ENCODE measurements at places on chromosomes 4 and X. TPM values are rescaled to one million over a fixed set of nuclear protein-coding genes. Genes with fewer than 3 reads are reported as not detected.

DNA sequence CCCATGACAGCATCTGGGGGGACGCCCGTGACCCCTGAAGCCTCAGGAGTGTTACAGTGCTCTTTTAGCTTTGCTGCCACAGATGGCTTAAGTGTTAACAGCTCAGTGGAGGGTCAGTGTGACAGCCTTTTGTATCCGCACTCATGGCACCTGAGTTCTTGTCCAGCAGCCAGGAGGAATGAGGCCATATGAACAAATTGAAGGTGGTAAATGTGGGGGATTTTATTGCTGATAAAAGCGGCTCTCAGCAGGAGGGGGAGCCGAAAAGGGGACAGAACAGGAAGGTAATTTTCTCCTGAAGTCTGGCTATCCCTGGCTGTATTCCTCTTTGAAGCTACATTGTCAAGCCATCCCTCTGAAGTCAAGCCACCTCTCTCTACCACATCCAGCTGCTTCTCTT lies 441.0 kb downstream of the RAPGEF2 start:
- no peak for DNase-seq

DNA sequence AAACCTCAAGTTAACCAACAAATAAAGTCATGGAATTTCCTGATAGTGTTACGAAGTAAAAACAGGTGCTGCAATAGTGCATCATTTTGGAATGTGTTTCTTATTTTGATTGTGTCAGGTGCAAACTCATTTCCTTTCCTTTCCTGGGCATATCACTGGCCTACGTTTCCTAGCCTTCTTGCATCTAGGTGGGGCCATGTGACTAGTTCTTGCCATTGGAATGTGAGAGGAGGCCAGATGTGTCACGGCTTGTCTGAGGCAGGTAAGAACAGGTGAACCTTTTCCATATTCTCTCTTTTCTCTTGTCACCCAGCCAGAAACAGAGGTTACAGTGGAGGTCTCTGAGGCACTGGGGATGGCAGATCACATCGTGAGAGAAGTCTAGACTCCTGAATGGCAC lies 868.0 kb downstream of the RPA4 start:
- DNase-seq: no peak

CPEB2 gene
- polyA plus RNA-seq: 14.0 TPM

NPY5R gene
- 4.4 TPM for polyA plus RNA-seq

ANOS1 gene
- 8.5 TPM for polyA plus RNA-seq

DNA sequence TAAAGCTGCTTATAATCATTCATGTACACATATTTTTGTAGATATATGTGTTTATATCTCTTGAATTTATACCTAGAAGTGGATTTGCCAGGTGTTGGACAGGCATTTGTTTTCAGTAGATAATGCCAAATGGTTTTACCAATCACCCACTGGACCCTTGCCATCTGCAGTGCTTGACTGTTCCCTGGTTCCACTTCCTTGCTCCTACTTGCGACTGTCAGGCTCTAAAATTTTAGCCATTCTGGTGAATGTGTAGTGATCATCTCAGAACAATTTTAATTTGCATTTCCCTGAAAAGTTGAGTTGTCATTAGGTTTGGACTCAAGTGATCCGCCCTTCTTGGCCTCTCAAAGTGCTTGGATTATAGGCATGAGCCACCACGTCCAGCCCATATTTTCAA lies 122.4 kb upstream of the SLC34A2 start:
- no peak for DNase-seq

IGSF1 gene
- polyA plus RNA-seq: 23.6 TPM

- no peak for DNase-seq
Observed at GRCh38 chr4:159400558-159401225, 297.8 kb downstream of the RAPGEF2 start.

- no peak for DNase-seq
Observed at GRCh38 chrX:72095370-72095769, 36.3 kb downstream of the RTL5 start.

DNA sequence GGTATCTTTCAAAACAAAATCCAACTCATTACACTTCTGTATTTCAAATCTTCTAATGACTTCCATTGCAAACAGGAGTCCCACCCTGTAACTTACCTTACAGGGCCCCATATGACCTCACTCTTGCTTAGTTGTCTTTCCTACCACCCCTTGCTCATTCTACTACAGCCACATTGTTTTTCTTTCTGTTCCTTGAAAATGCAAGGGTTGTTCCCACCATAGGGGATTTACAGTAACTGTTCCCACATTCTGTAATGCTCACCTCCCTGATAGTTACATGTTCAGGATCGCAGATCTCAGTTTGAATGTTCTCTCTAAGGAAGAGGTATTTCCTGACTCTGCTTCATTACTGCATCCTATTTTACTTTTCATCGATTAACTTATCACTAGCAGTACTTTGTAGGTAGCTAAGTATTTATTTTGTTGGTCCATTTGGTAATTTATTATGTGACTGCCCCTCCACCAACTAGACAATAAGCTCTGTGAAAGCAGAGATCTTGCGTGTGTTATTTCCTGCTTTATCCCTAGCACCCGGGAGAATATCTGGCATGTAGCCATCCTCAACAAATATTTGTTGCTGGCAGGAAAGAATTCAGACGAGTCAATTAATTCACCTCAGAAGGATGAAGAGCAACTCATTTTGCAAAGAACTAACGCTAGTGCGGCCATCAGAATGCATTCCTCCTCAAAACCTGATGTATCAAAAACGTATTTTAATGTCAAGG lies 21.4 kb downstream of the MAOB start:
- no peak for DNase-seq

- DNase-seq: no peak
Observed at GRCh38 chr4:152165146-152165545, 370.7 kb downstream of the FBXW7 start.

DNA sequence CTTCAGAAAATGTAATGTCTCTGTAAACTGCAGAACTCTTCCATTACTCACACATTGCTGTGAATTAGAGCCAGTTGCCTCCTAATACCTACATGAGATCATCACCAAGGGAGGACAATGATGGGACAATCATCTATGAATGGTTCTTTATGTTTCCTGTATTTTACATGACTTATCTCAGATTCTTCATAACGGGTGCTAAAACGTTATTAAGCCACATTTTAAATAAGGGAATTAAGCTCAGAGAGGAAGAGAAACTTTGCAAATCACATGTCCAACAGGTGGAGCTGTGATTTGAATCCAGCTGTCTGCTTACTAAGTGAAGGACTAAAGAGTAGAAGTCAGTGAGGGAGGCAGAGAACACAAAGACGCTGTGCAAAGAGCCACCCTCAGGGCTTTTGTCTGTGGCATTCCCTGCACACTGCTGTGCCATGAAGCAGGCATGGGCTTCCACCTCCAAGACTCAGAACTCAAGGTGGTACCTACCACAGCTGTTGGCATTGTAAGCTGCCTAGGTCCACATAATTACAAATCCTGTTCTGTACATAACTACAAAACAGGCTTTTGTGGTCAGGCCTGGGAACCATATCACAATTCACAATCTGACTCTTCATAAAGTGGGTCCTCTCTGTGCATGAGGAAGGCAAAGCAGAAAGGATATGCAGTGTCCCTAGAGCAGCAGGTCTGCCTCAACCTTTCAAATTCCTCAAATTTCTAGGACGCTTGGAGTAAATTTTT lies 12.8 kb downstream of the TBC1D9 start:
- DNase-seq: no peak

GYPE gene
- polyA plus RNA-seq: 3.0 TPM

DNA sequence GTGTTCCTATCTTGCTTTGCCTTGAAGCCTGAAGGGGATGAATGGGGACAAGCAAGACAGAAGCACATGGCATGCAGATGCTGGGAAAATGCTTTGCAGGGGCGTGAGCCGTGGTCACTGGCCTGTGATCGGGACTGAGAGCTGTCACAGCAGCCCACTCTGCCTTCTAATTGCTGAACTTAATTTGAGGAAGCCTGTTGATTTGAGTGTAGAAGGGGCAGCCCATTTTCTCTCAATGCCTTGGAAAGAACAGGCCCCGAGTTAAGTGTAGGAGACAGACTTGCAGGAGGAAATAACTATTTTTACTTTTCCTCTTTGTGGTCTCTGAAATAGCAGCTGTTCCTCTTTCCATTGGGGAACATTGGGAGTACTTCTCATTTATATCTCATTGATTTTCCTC lies 26.1 kb upstream of the TBC1D1 start:
- DNase-seq: no peak

RTL3 gene
- polyA plus RNA-seq: not detected

GAR1 gene
- 42.8 TPM for polyA plus RNA-seq

GRCh38 chrX:129777218-129778030 lies 2.3 kb upstream of the SASH3 start:
- DNase-seq: no peak

DNA sequence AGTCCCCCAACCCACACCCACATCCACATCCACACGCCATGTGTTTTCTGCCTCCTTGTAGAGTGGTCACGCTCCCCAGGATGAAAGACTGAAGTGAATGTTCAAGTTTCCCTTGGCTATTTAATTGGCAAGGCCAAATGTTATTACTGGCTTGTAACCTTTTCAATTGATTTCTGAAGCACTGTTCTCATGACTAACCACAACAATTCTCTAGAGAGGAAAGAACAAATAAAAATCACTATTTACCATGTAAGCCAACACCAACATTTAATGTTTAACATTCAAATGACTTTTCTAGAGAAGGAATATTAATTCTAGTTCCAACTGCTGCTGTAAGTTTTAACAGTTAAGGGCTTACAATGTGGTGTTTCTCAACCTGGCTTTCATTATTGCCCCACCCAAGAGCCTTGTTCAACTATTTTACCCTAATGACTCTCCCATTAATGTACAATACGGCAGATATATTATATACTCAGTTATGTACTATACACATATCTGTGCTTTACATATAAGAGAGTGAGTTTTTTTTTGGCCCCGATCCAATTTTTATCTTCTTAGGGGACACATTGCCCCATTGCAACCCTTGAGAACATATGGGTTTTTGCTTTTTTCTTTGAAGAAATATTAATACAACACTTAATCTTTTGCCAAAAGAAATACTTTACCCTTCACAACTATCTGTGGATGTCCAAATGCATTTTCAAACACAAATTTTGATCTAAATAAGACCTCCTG lies 46.5 kb downstream of the RELL1 start:
- no peak for DNase-seq

GRCh38 chr4:174215961-174216680 lies 67.3 kb downstream of the FBXO8 start:
- no peak for DNase-seq

- no peak for DNase-seq
Observed at GRCh38 chr4:53905941-53906377, 158.4 kb downstream of the CHIC2 start.

- DNase-seq: no peak
Observed at GRCh38 chr4:139154538-139154937, 22.5 kb downstream of the ELF2 start.

HSFX2 gene
- 1.0 TPM for polyA plus RNA-seq

DNA sequence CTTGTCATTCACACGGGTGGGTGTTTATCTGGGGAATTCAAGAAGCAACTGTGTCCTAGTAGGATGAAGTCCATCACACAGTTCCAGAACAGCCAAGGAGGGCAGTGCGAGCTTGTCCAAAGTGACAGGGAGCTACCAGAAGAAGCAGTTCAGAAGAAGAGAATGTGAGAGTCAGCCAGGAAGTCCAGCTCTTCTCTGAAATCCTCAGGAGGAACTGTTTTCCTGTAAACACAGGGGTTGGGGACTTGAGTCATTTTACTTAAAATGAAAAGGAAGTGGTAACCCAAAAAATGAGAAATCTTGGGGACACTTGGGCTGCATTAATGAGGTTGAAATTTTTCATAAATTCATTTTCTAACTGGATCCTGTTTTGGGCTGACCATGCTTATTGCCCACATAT lies 8.2 kb upstream of the TLR10 start:
- no peak for DNase-seq

GRCh38 chr4:123556526-123556925 lies 159.9 kb downstream of the SPRY1 start:
- DNase-seq: no peak

GRCh38 chrX:38627683-38628082 lies 66.3 kb downstream of the TSPAN7 start:
- no peak for DNase-seq

GRCh38 chrX:79268788-79269187 lies 98.3 kb downstream of the ITM2A start:
- DNase-seq: no peak

GRCh38 chr4:73998040-73999011 lies at the start of gene CXCL5:
CXCL5 (minus strand) TSS chr4:73998677; CDS start chr4:73998581, 96 bp downstream.
- no peak for DNase-seq

DNA sequence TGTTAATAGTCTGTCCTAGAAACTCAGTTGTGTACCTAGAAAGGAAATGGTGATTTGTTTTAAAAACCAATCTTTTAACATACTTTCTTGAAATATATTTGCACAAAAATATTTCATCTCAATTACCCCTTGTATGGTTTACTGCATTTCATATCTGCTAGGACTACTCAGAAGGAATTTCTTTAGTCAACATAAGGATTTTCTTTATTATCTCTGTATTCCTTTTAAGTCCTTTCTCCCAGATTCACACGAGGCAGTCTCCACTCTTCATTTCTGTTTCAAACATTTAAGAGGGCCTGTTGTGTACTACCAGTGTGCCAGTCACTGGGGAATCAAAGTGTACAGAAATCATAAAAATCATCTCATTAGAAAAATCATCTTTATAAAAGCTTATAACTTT lies 28.8 kb downstream of the NFKB1 start:
- no peak for DNase-seq

DNA sequence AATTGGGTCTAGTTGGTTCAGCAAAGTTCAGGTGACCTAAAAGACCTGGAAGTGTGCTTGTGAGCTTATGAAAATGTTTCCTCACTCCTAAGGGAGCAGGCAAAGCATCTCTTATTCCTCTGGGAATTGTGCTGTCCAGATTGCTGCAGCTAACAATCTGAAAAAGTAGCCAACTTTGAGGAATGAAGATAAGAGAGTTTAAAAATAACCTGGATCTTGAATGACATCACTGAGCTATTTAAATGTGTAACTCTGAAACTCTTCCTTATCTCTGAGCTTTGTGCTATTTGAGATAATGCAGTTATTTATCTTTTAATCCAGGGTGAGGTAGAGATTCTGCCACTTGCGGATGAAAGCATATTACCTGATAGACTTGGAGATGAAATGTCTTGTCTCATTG lies 384.8 kb downstream of the PPP4R3C start:
- no peak for DNase-seq

DNA sequence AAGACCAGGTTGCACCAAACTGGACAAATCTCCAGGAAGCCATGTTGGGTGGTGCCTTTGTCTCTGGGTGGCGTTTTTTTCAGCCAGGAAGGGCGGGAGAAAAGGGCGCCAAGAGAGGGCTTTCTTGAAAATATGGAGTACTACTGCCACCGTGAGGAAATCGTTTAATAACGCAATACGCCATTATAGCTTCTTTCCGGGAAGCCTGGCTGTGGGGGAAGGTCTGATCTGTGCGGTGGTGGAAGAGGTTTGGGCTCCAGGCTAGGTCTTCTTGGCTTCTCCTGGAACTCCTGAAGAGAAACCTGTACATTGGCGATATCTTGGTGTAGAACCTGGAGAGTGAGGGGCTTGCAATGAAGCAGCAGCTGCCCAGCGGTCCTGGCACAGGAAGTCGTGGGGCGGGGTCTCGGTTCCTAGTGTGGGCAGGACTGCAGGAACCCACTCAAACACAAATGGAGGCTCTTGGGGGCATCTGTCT lies 202.7 kb downstream of the OR13H1 start:
- DNase-seq: no peak

Data from renal cortex interstitium (tissue), 15 donors.